ENCODE measurements at places on chromosomes 3 and 15. TPM values are rescaled to one million over a fixed set of nuclear protein-coding genes. Genes with fewer than 3 reads are reported as not detected.

- no peaks in the 10 kb centered on the region for H3K4me1 ChIP-seq
- H3K27me3 ChIP-seq: peaks cover 32% of the 10 kb centered on the region
- no peak overlapping the region for H3K27ac ChIP-seq
- DNase-seq: no peak
- no peaks in the 10 kb centered on the region for H3K36me3 ChIP-seq
- H3K4me3 ChIP-seq: no peak overlapping the region
Observed at GRCh38 chr15:44790215-44790614, 53.9 kb downstream of the TRIM69 start.

GRCh38 chr3:144522456-144522855 lies 550.8 kb downstream of the DIPK2A start:
- H3K36me3 ChIP-seq: no peaks in the 10 kb centered on the region
- H3K4me3 ChIP-seq: no peak overlapping the region
- no peak for DNase-seq
- H3K4me1 ChIP-seq: no peaks in the 10 kb centered on the region
- no peaks in the 10 kb centered on the region for H3K27me3 ChIP-seq

The FBXW12 gene
- total RNA-seq: not detected

DNA sequence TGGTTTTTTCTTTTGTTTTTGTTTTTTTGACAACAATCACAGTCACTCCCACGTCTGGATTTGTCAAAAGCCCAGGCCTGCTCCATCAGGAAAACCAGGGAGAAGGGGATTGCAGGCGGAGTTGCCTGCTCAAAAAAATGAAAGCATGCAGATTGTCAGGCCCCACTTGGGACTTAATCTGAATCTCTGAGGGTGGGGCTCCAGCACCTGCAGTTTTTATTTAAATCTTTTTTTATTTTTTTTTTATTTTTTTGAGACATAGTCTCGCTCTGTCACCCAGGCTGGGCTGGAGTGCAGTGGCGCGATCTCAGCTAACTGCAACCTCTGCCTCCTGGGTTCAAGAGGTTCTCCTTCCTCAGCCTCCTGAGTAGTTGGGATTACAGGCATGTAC lies 140.9 kb downstream of the FOXP1 start:
- no peaks in the 10 kb centered on the region for H3K27me3 ChIP-seq
- no peaks in the 10 kb centered on the region for H3K4me1 ChIP-seq
- no peak overlapping the region for H3K27ac ChIP-seq

DNA sequence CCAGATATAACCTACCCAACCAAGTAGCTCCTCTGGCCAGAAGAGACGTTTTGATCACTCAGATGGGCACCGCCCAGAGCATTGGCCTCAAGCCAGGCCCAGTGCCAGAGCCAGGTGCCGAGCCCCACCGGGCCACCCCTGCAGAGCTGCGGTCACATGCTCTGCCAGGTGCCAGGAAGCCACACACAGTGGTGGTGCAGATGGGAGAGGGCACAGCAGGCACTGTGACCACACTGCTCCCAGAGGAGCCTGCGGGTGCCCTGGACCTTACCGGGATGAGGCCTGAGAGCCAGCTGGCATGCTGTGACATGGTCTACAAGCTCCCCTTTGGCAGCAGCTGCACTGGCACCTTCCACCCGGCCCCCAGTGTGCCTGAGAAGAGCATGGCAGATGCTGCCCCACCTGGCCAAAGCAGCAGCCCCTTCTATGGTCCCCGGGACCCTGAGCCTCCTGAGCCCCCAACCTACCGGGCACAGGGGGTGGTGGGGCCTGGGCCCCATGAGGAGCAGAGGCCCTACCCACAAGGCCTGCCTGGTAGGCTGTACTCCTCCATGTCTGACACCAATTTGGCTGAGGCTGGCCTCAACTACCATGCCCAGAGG lies 19.1 kb upstream of the APEH start:
- DNase-seq: no peak
- H3K4me3 ChIP-seq: no peak overlapping the region
- H3K27me3 ChIP-seq: peaks cover 27% of the 10 kb centered on the region
- H3K4me1 ChIP-seq: no peaks in the 10 kb centered on the region

GRCh38 chr15:27486683-27487647 lies 516.0 kb downstream of the GABRG3 start:
- no peak overlapping the region for H3K27ac ChIP-seq
- no peaks in the 10 kb centered on the region for H3K36me3 ChIP-seq
- no peaks in the 10 kb centered on the region for H3K27me3 ChIP-seq

The SPESP1 gene
- not detected for total RNA-seq

GRCh38 chr3:132456136-132456535 lies 38.8 kb downstream of the DNAJC13 start:
- H3K4me1 ChIP-seq: no peaks in the 10 kb centered on the region
- no peak overlapping the region for H3K4me3 ChIP-seq
- H3K36me3 ChIP-seq: peaks cover 52% of the 10 kb centered on the region
- DNase-seq: no peak
- H3K27ac ChIP-seq: no peak overlapping the region

- no peaks in the 10 kb centered on the region for H3K27me3 ChIP-seq
- H3K27ac ChIP-seq: no peak overlapping the region
- no peak overlapping the region for H3K4me3 ChIP-seq
- H3K4me1 ChIP-seq: peaks cover 52% of the 10 kb centered on the region
Observed at GRCh38 chr3:187748050-187748481, 2.8 kb upstream of the BCL6 start.

DNA sequence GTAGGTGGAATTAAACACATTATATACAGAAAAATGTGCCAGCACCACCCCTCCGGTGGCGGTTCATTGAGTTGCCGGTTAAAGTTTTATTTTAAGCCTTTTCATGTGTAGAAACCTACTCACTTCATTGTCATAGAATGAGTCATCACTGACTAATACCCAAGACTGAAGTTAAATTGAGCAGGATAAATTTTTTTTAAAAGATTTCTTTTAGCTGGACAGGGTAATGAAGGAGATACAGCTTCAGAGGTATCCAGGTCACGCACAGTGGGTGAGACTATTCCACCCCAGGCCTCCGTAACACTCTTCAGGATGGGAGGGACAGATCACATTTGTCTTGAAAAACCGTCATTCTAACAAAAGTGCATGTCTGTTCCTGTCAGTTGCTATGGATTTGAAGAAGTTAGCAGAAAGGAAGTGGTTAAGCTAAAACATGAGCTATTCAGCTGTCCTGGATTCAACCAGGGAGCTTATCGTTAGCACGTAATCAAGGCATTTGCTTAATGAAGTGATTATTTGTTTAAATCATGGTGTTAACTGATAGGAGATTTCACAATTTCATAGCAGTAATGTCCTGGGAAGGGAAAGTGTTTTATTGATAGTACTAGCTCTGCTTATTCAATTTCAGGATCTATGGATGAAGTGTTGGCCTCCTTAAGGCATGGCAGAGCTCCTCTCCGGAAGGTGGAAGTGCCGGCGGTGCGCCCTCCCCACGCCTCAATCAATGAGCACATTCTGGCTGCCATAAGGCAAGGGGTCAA lies 23.4 kb downstream of the WHAMM start:
- peak overlapping the region; percentile 82 for H3K27ac ChIP-seq
- DNase-seq: peak; percentile 41
- H3K4me3 ChIP-seq: peak overlapping the region; percentile 31
- peaks cover 25% of the 10 kb centered on the region for H3K4me1 ChIP-seq
- peaks cover 85% of the 10 kb centered on the region for H3K36me3 ChIP-seq

DNA sequence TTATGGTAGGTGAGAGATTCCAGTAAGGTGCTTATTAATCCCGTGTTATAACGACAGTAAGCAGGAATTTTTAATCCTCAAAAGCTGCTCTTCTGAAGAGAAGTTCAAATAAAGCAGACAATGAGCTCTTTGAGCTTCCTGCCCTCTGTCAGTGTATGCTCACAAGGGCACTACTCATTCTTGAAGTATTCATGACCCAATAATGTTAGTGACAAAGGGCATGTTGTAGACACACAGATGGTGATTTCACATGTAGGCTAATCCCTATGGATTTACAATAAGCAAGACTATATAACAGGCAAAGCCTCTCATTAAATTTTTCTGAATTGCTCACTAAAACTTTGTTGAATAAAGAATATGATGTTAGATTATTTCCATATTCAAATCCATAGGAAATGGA lies 578.6 kb downstream of the RSL24D1 start:
- no peak for DNase-seq
- H3K36me3 ChIP-seq: no peaks in the 10 kb centered on the region
- no peak overlapping the region for H3K4me3 ChIP-seq
- no peaks in the 10 kb centered on the region for H3K27me3 ChIP-seq

GRCh38 chr3:108497271-108497670 lies 13.1 kb downstream of the MYH15 start:
- no peaks in the 10 kb centered on the region for H3K4me1 ChIP-seq
- no peak for DNase-seq
- H3K27ac ChIP-seq: no peak overlapping the region
- peaks cover 2% of the 10 kb centered on the region for H3K27me3 ChIP-seq
- no peaks in the 10 kb centered on the region for H3K36me3 ChIP-seq
- H3K4me3 ChIP-seq: no peak overlapping the region

DNA sequence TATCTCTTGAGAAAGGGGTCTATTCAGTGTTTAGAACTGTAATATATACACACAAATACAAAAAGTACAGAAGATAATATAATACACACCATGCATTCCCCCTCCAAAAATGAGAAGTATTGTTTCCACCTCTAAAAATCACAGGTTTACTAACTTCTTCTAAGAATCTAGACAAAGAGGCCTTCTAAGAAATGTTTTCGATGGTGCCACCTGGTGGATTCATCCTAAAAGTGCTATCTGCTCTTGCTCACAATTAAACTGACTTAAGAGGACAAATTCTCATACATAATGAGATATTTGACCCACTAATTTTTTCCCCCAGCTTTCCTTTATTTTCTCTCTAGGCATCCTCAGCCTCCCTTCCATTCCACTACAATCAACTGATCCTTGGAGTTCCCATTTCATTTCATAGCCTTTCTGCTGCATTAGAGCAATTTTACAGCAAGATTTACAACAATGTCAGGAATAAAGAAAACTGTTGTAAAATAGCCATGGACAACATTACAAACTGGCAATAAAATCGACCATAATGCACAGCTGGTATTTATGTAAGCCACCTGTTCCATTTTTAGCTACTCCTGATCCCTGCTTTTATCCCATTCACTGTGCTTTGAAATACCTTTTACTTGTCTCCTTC lies 124.6 kb downstream of the ARRDC4 start:
- no peaks in the 10 kb centered on the region for H3K36me3 ChIP-seq
- DNase-seq: peak; percentile 61
- no peaks in the 10 kb centered on the region for H3K27me3 ChIP-seq
- H3K4me1 ChIP-seq: no peaks in the 10 kb centered on the region

GRCh38 chr3:54895613-54896012 lies 32.2 kb downstream of the LRTM1 start:
- H3K27ac ChIP-seq: no peak overlapping the region
- no peak overlapping the region for H3K4me3 ChIP-seq
- no peaks in the 10 kb centered on the region for H3K27me3 ChIP-seq
- H3K4me1 ChIP-seq: no peaks in the 10 kb centered on the region
